NCI-H460 (cell line): ENCODE measurements at places on chromosomes 7 and 10.

DNA sequence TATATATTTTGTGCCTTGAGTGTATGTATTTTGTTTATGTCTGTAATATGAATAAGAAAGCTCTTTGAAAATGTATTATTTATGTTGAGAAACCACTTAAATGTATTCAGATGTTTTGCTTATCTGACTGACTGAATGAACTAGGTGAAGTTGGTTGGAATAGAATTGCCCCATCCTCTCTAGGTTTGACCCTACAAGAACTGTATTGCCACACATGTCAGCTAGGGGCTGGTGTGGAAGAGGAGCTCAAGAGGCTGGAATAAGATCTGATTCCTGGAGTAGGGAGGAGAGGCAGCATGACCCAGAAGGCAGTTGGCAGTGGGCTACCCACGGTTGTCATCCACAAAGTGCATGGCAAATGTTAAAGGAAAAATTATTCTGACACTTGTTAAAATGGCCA lies 9.1 kb downstream of the SSMEM1 start:
- DNase-seq, result no peak

GRCh38 chr10:26790221-26790995 lies 70.3 kb downstream of the ABI1 start:
- no peak for DNase-seq

- DNase-seq, result no peak
These were observed 53.6 kb downstream of the KMT2C start for GRCh38 chr7:152382244-152382643.

DNA sequence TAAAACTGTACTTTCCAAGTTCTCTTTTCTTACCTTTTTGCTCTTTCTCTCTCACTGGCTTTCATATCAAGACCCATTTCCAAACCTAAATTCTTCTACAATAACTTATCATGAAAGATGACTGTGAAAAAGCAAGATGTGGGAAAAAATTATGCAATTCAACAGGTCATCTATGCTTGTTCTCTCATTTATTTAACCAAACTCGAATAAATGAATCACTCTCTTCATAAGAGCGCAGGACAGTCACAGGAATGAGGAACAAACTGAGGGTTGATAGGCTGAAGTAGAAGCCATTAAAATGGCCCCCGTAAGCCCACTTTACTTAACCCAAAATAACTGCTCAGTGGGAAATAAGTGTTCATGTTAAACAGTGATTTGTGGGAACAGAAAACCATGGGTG lies 1289.7 kb upstream of the SORCS1 start:
- DNase-seq, result no peak

DNA sequence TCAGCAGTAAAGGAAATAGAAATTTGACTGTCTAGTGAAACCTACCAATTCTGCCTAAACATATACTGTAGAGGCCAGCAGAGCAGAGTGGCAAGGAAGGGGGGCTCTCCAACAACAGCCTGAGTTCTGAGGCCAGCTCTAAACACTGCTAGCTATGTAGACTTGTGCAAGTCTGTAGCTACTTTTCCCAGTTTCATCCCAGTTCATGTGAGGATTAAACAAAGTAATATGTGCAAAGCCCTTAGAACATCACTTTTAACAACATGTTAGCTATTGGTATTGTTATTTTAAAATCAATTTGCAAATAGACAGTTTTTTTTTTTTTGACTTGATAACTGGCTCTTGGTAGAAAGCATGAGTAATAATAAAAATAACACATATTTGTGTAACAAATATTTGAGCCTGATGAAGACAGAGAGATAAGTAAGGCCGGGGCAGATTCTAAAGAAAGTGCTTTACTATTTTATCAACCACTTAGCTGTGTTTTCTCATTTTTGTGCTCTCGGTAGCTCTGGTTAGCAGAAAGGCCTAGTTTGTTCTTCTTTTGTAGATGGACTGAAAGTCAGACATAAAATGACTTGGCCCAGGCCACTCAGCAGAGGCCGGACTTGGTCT lies 9.3 kb downstream of the CHST12 start:
- DNase-seq, result no peak
